ENCODE measurements at places on chromosomes 5 and 9. TPM values are rescaled to one million over a fixed set of nuclear protein-coding genes. Genes with fewer than 3 reads are reported as not detected.

DNA sequence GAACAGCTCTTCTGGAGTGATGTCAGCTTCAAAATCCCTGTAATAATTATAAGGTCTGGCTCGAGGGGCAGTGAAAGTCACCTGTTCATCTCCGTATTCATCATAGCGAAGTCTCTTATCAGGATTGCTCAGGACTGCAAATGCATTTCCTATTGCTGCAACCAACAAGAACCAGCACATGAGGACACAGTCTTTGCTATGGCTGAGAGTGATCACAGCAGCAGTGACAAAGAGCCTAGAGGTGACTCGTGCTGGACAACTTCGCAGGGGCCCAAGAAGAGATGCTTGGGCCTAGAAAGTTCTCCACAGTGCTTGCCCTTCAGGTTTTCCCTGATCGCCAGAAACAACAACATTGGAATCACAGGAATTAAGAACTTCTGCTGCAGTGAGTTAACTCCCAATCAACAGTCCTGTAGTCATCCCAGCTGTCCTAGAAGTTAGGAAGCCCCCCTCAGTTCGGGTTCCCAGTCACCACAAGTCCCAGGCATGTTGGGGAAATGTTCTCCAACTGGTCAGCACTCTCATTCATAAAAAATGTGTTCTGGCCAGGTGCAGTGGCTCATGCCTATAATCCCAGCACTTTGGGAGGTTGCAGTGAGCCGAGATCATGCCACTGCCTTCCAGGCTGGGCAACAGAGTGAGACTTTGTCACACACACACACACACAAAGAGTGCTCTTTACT, 13.0 kb downstream of the DNAJC18 start:
- H3K4me1 ChIP-seq, result no peaks in the 10 kb centered on the region
- DNase-seq, result no peak
- H3K27ac ChIP-seq, result no peak overlapping the region
- H3K4me3 ChIP-seq, result no peak overlapping the region

Gene ACTBL2
- total RNA-seq, result not detected

Gene TRAF1
- total RNA-seq, result 1.4 TPM

DNA sequence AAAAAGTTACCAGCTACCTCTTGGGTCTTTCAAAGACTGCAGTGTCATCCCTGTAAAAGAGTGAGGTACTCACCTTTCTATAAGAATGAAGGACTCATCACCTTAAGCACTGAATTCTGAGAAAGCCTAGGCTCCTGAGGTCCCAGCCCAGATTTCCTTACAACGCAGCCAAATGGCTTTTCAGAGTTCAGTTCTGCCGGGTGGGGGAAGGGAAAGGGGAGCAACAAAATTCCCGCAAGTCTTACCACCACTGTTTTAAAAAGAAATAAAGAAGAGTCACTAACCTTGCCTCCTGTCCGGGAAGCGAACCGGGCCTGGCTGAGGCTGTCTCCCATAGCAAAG, 373 bp downstream of the ADAMTS12 start:
- no peak overlapping the region for H3K27ac ChIP-seq
- peaks cover 3% of the 10 kb centered on the region for H3K27me3 ChIP-seq
- H3K4me1 ChIP-seq, result peaks cover 9% of the 10 kb centered on the region
- DNase-seq, result no peak

Gene MEIKIN
- not detected for total RNA-seq

DNA sequence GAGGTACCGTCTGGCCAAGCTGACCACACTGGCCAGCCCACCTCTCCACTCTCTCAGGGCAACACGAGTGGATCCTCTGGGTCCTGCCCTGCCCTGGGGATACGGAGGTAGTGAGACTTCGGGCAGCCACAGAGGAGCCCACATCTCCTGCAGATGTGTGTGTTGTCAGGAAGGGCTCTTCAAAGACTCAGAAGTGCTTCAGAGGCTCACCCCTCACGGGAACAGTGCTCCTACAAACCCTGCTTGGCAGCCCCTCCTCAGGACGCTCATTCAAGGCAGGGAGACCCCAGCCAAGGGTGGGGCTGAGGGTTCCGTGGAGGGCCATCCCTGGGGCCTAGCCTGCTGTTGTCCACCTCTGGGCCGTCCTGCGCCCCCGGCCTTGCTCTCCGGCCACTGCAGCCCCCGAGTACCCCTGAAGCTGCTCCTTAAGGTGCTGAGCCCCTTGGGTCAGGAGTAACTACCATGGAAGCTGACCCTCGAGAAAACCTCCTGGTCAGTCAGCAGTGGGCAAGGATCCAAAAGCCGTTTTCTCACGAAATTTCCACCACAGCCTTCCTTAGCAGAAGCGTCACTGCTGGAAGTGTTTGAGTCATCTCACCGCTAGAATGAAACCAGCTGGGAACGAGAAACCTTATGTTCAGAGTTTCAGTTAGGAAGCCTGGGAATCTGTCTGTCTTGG, 23.2 kb upstream of the LRRC14B start:
- H3K36me3 ChIP-seq, result peaks cover 51% of the 10 kb centered on the region
- no peak overlapping the region for H3K4me3 ChIP-seq
- no peak overlapping the region for H3K27ac ChIP-seq

GRCh38 chr9:84393266-84393950, 52.9 kb upstream of the SLC28A3 start:
- H3K27ac ChIP-seq, result no peak overlapping the region
- H3K4me1 ChIP-seq, result no peaks in the 10 kb centered on the region
- H3K27me3 ChIP-seq, result no peaks in the 10 kb centered on the region
- no peaks in the 10 kb centered on the region for H3K36me3 ChIP-seq
- DNase-seq, result no peak

- no peak overlapping the region for H3K27ac ChIP-seq
- H3K4me1 ChIP-seq, result no peaks in the 10 kb centered on the region
- no peak for DNase-seq
- no peaks in the 10 kb centered on the region for H3K36me3 ChIP-seq
- H3K27me3 ChIP-seq, result no peaks in the 10 kb centered on the region
These were observed 43.3 kb downstream of the CD180 start for GRCh38 chr5:67153292-67153691.

DNA sequence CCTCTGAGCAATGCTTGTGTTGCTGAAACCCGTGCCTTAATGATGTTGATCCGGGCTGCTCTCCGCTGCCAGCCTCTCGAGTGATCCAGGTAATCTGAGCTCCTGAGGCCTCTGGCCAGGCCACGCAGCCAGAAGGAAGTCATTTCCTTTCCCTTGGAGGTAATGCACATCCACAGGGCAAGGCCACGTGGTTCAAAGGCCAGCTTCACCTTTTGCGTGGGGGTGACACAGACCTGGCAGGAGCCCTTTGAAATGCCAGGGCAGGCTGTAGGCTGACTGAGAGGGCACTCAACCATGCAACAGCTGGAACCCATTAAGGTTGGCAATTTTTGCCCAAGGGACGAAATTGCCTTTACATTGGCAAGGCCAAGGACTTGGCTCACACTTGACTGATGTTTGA, 80.4 kb downstream of the LIX1 start:
- peak; percentile 42 for DNase-seq
- no peaks in the 10 kb centered on the region for H3K36me3 ChIP-seq
- H3K27me3 ChIP-seq, result no peaks in the 10 kb centered on the region
- 0 out of 2 replicates have a peak, but pooled peaks cover 2% of the 10 kb centered on the region for H3K4me1 ChIP-seq
- no peak overlapping the region for H3K4me3 ChIP-seq

Gene C5orf58
- total RNA-seq, result 1.4 TPM

Gene GRXCR2
- total RNA-seq, result not detected

DNA sequence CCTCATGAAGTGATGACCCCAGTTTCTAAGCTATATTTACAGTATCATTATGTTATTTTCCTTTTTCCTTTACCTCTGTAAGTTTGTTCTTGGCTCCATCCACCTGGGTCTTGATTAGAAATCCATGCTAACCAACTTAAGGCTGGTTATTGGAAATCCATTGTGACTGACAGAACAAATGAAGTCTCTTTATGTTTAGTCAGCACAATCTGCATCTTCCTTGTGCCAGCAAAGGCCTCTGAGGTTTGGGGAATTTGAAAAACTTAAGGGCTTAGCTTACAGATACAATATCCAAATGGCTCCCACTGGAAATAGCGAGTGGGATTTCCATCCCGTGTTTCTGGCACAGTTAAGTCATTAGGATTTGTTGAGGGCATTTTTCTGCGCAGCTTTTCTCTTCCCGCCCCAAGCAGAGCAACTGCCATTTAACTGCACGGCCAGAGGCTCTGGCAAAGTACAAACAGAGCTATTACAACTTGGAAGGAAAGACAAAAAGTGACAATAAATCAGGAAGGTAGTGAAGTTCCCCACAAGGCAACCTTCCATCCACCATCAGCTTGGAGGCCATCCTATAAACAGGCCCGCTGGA, 64.2 kb downstream of the DCP2 start:
- no peaks in the 10 kb centered on the region for H3K27me3 ChIP-seq
- DNase-seq, result no peak
- peaks cover 4% of the 10 kb centered on the region for H3K4me1 ChIP-seq
- H3K36me3 ChIP-seq, result peaks cover 3% of the 10 kb centered on the region

Gene SLCO4C1
- total RNA-seq, result 4.8 TPM

- H3K4me1 ChIP-seq, result no peaks in the 10 kb centered on the region
- H3K36me3 ChIP-seq, result no peaks in the 10 kb centered on the region
- no peak overlapping the region for H3K4me3 ChIP-seq
- no peaks in the 10 kb centered on the region for H3K27me3 ChIP-seq
These were observed 624.7 kb upstream of the ACO1 start for GRCh38 chr9:31759703-31760102.

All from H9 (cell line).